NB4 (cell line): ENCODE measurements at places on chromosomes 12 and 14.

GRCh38 chr12:25986180-25986579, 27.7 kb downstream of the RASSF8 start:
- DNase-seq = no peak

- DNase-seq = no peak
Observed at GRCh38 chr14:80428171-80428570, 216.9 kb upstream of the DIO2 start.

DNA sequence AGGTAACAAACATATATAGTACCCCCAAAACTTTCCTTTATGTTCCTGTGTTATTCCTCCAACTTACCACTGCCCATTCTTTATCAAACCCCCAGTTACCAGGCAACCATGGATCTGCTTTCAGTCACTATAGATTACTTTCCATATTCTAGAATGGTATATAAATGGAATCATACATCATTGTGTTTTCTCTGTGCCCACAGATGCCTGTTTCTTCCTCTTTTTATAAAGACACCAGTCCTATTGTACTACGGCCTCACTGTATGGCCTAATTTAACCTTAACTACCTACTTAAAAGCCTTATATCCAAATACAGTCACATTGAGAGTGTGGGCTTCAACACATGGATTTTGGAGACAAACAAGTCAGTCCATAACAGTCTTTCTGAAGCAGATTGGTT, 2.6 kb downstream of the TAS2R14 start:
- DNase-seq = peak; percentile 6

GRCh38 chr14:51004801-51005526, 60.7 kb upstream of the PYGL start:
- peak; percentile 45 for DNase-seq

- no peak for DNase-seq
Observed at GRCh38 chr12:29301114-29301513, 79.9 kb downstream of the ERGIC2 start.

GRCh38 chr12:68477261-68477772, 133.4 kb upstream of the RAP1B start:
- DNase-seq = no peak

- DNase-seq = no peak
Observed at GRCh38 chr12:47881051-47881450, 23.7 kb downstream of the VDR start.

DNA sequence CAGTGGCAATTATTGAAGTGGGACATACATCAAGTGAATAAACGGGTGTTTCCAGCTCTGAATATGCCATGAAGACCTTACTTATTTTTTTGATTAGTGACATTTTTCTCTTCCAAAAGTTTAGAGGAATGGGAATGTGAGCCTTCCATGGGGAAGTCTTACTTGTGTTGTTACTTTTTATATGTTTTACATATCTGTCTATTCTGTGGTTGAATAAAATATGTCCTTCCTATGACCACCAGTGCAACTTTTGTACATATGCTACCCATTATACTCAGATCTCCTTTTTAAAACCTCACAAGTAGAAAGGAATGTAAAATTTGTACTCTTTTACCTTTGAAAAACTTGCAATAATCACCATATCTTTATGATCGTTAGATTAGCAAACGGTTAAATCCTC, 132.7 kb downstream of the MSRB3 start:
- no peak for DNase-seq

DNA sequence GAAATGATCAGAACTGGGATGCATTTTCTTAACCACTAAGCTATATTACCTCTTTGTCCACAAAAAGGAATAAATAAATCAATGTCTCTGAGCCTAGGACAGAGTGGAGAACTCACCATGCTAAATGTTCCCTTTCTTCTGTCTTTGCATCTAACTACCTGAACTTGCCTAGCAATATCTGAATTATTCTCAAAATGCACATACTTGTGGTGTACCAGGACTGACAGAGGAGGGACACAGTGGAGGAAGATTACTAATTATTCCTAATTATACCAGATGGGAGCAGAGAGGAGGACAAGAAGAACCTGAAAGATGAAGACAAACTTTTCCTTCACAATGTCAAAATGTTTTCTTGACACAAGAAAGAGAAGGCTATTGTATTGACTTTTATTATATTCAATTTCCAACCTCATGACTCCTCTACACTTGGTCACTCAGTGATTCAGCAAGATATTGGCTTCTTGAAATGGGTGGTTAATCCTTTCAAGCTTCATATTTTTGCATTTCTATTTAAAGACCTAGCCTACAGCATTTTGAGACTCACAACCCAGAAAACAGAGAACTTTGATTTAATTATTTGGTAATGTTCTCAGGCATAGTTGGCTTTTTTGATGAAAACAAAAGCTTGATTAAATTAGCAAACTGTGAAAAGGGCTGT, 117.2 kb upstream of the LRFN5 start:
- no peak for DNase-seq

DNA sequence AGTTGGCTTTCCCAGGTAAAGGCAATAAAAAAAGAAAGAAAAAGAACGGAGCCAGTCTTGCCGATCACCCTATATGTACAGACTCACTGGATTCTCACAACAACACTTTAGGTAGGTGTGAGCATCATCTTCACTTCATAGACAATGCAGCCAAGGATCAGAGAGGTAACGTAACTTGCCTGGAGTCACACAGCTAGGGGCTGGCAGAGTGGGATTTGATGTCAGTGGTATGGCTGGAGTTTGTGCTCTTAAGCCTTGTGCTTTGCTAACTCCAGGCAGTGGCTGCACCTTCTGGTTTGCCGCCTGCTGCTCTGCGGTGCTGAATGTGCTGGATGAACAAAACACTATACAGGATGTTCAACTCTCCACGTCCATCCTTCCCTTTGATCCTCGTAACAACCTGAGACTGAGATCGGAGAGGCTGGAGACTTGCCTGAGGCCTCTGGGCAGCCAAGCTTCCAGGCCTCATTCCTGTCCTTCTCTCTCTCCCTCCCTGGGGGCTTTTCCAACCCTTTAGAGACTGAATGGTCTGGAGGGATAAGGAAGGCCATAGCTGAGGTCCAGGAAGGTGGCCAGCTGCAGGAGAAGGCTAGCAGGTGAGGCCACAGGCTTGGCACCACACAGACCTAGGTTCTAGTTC, 8.1 kb downstream of the ISM2 start:
- DNase-seq = no peak

DNA sequence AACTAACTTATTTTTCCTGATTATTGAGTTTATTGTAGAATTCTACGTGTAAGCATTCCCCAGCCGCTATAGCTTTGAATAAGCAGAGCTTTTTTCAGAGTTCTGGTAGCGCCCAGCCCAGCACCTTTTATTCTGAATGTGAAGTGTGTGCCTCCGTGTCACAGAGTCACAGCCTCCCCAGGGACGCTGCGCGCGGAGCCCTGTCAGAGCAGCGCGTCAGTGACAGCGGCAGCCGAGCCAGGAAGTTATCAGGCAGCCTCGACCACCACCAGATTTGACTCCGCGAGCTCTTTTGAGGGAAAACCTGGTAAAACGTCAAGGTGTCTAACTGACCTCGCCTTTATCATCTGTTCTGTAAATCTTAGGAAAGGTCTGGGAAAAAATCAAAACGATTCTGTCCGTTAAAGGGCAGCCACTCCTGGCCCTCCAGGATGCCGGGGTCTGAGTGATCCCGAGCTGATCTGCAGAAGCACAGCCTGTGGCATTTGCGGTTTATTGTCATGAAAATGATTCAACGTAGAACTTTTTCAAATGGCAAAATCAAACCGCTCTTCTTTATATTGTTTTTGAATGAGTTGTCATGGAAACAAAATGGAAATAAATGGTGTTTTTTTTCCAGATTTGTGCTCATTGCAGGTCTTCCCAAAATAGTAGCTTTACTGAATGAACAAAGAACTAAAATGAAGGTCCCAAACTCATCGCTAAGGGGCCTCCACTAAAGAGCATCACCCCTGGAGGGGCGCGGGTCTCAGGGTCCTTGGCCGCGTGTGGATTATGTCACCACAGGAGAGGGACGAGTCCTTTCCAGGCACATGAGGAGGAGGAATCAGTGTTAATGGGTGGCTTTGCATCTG, 43.1 kb upstream of the MMP17 start:
- no peak for DNase-seq

DNA sequence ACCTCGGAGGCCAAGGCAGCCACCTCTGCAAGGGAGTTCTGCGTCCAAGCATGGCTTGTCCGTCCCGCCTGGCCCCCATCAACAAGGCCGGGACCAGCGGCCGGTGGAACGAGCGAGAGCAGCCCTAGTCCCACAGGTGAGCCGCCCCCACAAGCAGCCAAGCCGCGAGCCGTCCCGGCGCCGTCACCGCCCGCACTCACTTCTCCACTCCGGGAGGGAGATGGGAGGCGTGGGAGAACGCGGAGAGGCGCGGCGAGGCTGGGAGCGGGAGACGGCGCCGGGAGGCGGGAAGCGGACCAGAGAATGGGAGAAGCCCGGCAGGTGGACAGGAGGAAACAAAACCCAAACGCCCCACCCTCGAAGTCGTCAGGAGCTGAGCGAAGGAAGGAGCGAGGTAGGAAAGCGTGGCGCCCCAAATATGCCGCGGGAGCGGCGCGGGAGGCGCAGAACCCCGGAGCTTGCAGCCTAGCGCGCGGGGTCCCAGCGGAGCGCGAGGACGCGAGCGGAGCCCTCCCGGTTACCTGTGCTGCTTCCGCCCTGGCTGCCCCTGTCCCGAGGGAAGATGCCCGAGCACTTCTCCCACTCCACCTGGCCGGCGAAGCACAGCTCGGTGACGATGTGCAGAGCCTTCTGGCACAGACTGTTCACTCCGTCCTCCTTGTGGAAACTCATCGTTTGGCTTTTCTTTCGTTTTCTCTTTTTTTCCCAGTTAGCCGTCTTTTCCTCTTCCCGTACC, 600 bp downstream of the SYT10 start:
- no peak for DNase-seq

DNA sequence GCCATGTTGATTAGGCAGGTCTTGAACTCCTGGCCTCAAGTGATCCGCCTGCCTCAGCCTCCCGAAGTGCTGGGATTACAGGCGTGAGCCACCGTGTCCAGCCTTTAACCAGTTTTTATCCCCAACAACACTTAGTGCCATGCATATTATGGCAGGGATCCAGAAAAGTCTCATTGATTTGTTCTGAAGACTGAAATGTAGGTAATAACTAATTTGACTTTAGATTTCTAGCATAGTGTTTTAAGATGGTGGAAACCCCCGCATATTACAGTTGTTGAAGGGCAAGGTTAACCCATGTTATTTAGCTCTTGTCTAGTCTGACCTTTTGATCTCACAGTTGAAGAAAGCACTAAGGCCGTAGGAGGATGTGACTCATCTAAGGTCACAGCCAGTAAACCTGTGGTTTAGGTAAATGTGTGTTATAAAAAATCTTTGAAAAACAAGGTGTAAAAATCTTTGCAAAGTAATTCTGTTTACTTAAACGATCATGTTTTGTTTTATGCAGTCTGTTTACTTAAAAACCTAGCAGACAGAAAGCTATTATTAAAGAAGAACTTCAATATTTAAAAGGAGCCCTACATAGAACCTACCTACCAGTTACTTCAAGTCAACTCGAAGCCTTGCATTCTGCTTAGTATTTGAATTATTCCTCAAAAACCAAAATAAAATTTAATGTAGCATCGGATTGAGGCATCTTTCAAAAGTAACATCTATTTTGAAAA, 24.8 kb downstream of the BICDL1 start:
- DNase-seq = peak; percentile 56

GRCh38 chr12:116087962-116088361, 189.5 kb downstream of the MED13L start:
- peak; percentile 28 for DNase-seq

DNA sequence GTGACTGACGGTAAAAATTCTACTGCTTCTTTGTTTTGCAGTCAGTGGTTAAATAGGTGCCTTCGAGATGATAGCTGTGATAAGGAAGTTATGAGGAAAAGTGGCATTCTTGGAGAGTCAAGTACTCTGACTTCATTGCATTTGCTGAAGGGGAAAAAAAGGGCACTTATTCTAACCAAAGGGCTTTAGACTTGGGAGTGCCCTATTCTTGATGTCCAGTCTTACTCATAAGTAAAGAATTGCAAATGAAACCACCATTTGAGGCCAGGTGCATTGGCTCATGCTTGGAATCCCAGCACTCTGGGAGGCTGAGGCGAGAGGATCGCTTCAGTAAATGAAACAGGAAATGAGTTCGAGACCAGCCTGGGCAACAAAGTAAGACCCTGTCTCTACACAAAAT, 40.3 kb downstream of the BRAP start:
- DNase-seq = no peak

GRCh38 chr14:77892381-77892871, 92.5 kb downstream of the ADCK1 start:
- no peak for DNase-seq

- DNase-seq = peak; percentile 1
Observed at GRCh38 chr14:104891121-104891551, 26.1 kb downstream of the CEP170B start.

GRCh38 chr14:71726580-71727021, 205.6 kb upstream of the RGS6 start:
- DNase-seq = no peak

GRCh38 chr14:91417983-91418386, 365 bp upstream of the CCDC88C start:
- peak; percentile 82 for DNase-seq

DNA sequence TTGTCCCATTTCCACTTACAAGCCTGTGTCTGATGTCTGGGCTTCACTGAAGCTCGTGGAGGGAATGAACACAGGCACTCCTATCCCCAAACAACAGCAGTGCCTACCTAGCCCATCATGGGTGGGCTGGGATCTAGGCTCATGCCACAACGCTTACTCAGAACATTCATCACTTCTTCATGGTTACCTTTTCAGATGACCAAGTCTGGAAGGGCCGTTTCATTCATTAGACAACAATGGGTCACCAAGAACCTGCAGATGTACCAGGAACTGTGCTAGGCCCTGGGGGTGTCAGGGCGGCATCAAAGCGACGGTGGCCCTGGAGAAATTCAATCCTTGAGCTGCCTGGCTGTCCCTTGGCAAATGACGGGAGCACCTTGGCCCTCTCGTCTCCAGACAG, 64.9 kb upstream of the FZD10 start:
- no peak for DNase-seq

DNA sequence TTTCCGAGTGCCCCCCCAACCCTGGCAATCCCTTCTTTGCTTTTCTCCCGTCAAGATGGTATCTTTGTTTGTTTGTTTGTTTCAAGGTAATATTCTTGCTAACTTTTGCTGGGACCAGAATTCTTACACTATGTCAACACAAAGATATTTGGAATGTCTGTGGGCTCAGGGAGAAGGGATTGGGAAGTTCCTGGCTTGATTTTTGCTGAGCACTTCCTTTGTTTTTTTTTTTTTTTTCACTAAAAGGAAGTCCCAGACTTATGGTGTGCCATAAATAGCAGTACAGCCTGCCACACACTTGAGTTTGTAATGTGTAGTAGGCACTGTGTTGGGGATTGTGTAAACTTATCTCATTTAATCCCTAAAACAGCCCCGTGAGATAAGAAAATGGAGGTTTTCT, 11.2 kb upstream of the RNU6-7 start:
- DNase-seq = no peak

- DNase-seq = no peak
Observed at GRCh38 chr14:74949191-74949601, 6.2 kb downstream of the PGF start.
